ENCODE measurements at places on chromosomes 4 and X.

DNA sequence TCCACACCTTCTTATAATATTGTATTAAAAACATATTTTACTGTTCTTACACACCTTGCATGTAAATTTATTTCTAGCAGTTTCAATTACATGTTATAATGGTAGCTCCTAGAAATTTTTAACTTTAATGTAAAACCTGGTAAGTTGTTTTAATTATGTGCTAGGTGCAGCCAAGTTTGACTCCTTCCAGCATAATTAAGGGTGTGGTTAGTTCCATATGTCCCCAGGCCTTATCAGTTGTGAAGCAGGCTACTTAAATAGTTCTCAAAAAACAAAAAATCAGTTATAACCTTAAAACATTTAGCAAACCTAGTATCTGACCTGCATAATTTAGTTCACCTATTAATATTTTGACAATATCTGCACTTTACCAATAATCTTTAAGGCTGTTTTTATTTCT is 26.9 kb upstream of the PASD1 start:
- no peak for DNase-seq

DNA sequence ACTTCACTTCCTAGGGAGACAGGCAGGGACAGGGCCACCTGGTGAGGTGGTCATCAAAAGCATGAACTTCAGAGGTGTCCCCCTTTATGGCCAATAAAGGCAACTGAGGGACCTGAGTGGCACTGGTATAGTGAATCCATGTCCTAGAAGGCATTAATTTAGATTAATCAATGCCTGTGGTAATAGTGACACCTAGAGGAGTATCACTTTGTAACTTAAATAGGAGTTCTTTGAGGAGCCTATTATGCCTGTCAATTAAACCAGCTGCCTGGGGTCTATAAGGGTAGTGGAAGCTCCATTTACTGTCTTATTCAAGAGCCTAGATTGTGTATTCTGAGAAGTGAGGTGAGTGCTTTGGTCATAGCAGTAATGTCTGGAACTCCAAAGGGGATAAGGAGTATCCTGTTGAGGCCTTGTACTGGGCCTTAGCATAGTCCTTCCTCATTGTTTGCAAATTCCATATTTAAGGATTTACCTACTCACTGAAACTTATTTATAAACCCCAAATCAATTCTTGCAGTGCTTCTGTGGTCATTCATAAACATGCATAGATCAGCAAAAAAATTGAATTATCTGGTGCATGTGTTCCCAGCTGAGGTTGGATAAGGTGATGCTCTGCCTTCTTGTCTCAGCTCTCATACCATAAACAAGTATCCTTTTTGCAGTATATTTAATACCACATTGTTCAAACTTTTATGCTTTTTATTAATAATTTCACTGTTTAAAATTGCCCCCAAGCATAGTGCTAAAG is 213.8 kb upstream of the RADX start:
- no peak for DNase-seq

DNA sequence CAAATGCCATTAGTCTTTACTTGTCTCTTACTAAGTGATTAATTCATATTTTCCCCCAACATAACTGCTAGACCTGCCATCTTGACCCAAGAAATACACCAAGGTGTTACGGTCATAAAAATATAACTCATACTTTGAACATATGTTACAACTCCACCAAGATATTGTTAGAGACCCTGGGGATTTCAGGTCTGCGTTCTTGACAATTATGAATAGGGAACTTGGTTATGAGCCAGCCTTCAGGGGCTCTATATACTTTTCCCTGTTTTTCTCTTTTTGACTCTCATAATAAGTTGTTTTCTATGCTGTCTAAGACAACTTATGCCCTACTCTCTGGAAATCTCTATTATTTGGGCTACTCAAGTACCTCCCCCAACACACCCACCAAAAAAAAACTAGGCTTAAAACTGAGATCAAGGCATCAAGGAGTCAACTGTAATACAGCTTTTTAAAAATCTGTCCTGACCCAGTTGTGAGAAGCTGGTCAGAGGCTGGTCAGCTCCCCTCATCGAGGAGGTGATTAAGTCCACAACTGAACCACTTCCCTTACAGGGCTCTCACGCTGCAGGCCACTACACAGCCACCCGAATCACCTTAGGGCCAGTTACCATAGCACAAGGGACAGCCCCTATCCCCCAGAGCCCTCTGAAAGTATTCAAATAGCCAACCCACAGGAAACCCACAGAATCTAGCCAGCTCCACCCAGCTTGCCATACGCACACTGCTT is 10.5 kb upstream of the TLR3 start:
- no peak for DNase-seq

GRCh38 chrX:56366901-56367300 is 134.7 kb downstream of the KLF8 start:
- no peak for DNase-seq

GRCh38 chrX:105241056-105241455 is 20.6 kb upstream of the TEX13A start:
- DNase-seq: no peak

DNA sequence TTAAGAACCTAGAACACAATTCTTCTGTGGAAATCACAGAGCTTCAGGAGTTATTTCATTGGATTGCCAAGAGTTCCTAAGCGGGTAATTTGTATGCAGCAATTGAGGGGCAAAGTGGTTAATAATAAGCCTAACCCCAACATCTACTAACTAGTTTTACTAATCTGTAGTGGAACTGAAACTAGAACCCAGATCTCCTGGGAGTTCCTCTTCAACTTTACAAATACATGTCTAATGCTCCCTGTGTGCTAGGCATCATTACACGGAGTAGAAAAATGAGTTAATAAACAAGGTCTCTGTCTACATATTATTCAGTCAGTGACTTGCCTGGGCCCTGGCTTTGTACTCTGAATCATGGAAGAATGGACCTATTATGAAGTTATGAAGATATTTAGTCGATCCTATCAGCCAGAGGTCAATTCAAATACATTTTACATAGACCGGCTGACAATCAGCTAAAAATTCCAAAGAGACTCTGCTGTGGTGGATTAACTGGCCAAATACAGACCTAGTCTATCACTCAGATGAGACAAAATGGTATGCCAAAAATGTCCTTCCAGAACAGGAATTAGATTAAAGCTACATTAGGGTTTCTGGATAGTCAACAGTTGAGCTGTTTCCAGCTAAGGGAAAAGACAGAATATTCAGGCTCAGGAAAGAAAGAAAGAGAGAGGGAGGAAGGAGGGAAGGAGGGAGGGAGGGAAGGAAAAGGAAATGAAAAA is 326.0 kb downstream of the FBXW7 start:
- DNase-seq: no peak

GRCh38 chr4:169102026-169102425 is 92.0 kb upstream of the CBR4 start:
- no peak for DNase-seq

GRCh38 chr4:109266236-109266635 is 36.2 kb downstream of the COL25A1 start:
- DNase-seq: no peak

GRCh38 chr4:115428455-115428854 is 315.0 kb upstream of the NDST4 start:
- DNase-seq: no peak

GRCh38 chr4:80407246-80407645 is 71.7 kb downstream of the CFAP299 start:
- DNase-seq: no peak

GRCh38 chrX:1152090-1152489 is 60.4 kb downstream of the CRLF2 start:
- DNase-seq: no peak

DNA sequence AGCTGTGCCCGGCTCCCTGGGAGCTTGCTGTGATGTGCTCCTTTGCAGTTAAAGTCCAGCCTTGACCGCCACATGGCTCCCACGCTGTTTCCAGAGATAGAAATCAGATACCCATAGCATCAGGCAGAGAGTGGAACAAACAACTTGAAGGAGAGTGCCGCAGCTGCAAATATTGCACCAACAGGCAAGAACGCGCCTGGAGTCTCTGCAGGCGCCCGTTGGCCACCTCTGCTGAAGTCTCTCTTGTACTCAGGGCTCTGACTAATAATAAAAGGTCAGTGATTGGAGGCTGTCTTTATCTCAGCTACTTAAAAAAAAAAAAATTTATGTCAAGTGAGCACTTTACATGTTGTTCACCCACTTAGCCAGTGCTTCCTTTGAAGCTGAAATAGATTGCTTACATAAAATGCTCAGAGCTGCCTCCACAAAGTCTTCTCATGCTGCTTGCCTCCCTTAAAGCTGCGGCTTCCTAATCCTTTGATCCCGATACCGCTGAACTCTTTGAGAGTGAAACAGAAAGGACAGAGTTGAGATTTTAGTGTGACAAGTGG is 30.9 kb upstream of the TENM3 start:
- DNase-seq: no peak

GRCh38 chrX:499870-500364 is 113.2 kb upstream of the PPP2R3B start:
- no peak for DNase-seq

GRCh38 chr4:123233136-123233768 is 163.3 kb upstream of the SPRY1 start:
- no peak for DNase-seq

- no peak for DNase-seq
Measured at GRCh38 chr4:114727461-114727860, 128.9 kb downstream of the UGT8 start.

DNA sequence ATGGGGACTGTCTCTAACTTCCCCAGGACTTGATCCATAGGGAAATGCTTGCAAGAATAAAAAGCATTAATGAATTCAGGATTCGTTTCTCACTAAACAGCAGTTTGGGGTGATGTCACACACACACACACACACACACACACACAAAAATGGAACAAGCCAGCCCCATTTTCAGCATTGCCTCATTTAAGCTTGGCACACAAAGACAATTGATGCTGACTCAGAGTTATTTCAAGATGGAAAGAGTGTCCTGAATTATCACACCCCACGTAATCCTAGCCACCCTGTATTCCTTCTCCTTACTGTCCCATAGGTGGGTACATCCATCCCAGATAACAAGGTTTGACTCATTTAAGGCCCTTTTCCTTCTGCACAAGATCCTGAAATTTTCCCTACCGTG is 345.1 kb upstream of the HS3ST1 start:
- DNase-seq: no peak
